NCI-H526 (cell line): ENCODE measurements at places on chromosomes 7 and 10.

DNA sequence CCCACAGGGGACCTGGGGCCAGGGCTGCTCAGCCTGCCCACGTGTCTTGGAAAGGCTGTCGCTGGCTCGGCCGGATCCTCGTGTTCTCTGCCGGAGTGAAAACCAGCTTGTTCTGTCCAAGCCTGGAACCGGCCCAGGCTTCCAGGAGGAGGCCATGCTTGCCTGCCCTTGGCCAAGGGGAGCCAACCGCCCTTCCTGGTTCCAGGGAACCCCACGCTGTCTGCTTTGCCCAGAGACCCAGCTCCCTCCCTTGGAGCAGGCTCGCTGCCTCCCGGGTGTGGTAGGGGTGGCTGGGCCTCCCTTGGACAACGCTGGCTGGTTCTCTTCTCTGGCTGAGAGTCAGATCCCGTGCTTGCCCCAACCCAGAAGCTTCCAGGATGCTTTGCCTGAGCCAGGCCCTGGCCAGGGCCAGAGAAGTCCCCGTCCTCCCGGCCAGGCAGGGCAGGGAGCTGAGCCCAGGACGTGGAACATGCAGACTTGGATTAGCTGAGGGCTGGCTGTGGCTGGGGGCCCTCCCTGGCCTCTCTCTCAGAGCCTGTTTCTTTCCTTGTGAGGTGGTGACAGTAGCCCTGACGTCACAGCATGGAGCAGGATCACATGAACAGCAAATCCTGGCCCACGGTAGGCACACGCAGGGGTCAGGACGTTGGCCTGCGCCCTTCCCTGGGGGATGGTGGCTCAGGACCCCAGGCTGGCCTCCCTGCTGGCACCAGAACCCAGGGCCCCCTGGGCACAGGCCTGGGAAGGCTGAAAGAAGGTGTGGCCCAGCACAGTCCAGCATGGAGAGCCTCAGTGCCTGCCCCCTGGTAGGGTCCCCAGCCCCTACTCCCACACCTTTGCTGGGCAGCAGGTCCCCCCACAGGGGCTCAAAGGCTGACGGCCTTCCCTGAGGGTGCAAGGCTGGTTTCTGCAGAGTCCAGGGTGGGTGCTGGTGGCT, 67.5 kb downstream of the PWWP2B start:
- no peak for DNase-seq

- no peak for DNase-seq
Observed at GRCh38 chr7:139224219-139224618, 6.8 kb upstream of the UBN2 start.

- DNase-seq = peak; percentile 48
Observed at GRCh38 chr7:151114151-151115090, 28.1 kb downstream of the AGAP3 start.

DNA sequence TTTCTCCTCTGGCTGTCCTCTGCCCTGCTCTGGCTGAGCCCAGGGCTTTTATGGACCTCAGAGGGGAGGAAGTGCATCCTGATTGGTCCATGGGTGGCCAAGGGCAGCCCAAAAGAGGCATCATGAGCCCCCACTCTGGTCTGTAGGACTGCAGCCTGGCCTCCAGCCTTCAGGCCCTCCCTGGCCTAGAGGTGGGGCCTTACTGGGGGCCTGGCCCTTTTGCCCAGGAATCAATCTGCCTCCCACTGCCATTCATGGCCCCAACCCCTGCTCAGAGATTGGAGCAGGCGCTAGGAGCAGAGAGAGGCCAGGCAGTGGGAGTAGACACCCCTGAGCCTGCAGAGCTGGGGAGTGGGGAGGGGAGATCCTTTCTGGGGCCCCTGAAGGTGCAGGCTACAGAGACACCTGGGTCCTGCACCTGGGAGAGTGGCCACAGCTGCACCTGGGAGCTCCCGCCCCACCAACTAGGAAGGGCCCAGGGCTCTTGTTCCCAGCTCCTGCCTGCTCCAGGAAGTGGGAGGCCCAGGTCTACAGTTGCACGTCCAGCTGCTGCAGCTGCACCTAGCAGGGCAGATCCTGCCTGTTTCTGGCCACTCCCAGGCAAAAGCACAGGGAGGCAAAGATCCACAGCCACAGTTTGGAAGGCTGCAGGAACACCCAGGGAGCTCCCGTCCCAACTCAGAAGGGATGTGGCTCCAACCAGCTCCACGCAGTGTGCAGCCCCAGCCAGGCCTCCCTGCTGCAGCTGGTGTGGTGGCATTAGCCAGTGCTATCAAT, 6.4 kb upstream of the DYNC2I1 start:
- no peak for DNase-seq

- DNase-seq = no peak
Observed at GRCh38 chr10:86779220-86780017, 23.0 kb downstream of the BMPR1A start.

GRCh38 chr7:149568218-149568617, 70.6 kb upstream of the ZNF746 start:
- DNase-seq = no peak

DNA sequence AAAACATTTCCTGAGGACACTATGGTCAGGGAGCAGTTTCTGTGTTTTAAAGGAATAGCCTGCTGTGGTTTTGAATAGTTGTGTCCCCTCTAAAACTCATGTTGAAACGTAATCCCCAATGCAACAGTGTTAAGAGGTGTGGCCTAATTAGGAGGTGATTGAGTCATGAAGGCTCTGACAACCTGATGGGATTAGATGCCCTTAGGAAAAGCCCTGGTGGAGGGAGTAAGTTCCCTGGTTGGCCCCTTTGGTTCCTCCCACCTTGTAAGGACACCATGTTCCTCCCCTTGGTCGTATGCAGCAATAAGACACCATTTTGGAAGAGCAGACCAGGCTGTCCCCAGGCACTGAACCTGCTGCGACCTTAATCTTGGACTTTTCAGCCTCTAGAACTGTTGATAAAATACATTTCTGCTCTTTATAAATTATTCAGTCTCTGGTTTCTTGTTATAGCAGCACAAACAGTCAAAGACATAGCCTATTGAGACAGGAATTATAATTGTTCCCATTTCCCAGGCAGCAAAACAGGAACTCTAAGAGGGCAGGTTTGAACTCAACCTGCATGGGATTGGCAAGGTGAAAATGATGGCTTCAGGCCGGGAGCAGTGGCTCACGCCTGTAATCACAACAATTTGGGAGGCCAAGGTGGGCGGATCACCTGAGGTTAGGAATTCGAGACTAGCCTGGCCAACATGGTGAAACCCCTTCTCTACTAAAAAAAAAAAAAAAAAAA, 20.5 kb upstream of the TNS3 start:
- DNase-seq = no peak

DNA sequence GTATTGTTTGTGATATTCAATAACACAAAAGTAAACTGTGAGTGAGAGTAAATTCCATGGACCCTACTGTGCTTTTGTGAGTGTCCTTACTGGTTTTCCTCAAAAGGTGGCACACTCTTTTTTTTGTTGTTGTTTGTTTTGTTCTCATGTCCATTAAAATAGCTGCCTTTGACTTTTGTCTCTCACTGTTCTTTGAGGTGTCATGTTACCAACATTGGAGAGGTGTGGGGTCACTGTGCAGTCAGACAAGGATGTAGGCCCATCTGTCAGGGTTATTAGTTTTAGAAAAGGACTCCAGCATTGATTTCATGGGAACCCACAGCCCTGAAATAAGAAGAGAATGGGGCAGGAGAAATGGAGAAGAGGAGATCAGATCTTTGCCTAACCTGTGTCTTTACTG, 383.1 kb downstream of the SORCS3 start:
- no peak for DNase-seq

- DNase-seq = no peak
Observed at GRCh38 chr10:131972474-131973071, 9.2 kb downstream of the BNIP3 start.

DNA sequence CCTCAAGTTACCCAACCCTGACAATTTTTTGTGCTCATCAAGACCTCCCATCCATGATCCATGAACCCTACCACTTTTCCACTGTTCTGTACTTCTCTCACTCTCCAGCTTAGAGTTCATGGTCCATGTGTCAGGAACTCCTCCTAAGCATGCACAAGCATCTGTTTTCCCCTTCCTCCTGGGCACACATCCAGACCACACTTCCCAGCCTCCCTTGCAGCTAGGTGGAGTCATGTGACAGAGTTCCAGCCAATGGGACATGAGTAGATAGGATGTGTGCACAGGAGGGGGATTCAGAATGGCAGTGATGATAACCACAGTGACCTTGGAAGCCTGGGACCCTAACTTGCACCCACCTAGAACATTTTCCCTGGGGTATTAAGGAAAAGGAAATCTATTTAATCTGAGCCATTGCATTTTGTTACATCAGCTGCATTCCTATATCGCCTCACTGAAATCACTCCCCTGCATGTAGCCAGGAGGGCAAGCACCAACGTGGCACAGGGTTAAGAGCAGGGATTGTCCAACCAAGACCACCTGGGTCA, 9.6 kb upstream of the FRMPD2 start:
- no peak for DNase-seq

GRCh38 chr7:96233084-96233483, 88.8 kb downstream of the SLC25A13 start:
- no peak for DNase-seq

- no peak for DNase-seq
Observed at GRCh38 chr7:137147338-137147720, 196.2 kb downstream of the PTN start.
